ENCODE measurements at places on chromosomes 13 and 19.

DNA sequence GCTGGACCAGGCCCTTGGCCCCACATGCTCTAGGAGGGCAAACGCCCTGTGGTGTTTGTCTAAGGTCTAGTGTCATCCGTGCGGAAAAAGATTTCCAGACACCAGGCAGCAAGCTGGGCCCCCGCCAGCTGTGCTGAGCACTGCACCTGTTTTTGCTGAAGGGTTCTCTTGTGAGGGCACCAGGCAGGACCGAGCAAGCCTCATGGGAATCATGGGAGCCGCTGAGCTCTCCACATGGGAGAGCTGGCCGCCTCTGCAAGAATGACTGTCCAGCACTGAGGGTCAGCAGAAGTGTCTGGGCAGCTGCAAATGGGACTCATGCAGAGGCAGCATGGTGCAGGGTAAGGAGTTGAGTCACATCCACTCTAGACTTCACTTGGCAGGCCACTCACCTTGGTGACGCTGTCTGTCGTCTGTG, 12.0 kb downstream of the B3GNT8 start:
- no peak for DNase-seq

GRCh38 chr19:4738734-4739133, 15.1 kb upstream of the DPP9 start:
- DNase-seq, result no peak

- DNase-seq, result peak; percentile 7
These were observed 154.2 kb downstream of the LHFPL6 start for GRCh38 chr13:39448834-39449233.

DNA sequence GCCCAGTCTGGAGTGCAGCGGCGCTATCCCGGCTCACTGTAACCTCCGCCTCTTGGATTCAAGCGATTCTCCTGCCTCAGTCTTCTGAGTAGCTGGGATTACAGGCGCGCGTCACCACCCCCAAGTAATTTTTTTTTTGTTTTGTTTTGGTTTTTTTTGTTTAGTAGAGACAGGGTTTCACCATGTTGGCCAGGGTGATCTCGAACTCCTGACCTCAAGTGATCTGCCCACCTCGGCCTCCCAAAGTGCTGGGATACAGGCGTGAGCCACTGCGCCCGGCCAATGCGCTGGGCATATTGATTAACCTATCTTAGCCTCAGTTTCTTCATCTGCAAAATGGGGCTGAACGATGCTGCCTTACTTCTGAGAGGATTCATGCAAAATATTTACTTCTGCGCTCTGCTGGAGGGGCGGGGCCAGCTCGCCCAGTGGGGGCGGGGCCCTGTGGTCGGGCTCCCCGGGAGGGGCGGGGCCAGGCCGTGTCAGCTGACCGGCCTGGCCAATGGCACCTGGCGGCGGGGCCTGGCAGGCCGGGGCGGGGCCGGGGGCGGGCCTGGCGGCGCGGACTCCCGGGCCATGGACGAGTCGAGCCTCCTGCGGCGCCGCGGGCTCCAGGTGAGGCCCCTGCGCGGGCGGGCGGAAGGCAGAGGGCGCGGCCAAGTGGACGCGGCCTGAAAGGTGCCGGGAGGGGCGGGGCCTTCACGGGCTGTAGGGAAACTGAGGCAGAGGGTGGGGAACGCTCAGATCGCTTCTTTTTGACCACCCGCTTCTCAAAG, at the start of gene MAST3:
Gene MAST3, plus strand, starts transcription at position 562 of the 776 bp plus-strand sequence. Its CDS starts 15 bp downstream, at position 577.
- DNase-seq, result peak; percentile 87

DNA sequence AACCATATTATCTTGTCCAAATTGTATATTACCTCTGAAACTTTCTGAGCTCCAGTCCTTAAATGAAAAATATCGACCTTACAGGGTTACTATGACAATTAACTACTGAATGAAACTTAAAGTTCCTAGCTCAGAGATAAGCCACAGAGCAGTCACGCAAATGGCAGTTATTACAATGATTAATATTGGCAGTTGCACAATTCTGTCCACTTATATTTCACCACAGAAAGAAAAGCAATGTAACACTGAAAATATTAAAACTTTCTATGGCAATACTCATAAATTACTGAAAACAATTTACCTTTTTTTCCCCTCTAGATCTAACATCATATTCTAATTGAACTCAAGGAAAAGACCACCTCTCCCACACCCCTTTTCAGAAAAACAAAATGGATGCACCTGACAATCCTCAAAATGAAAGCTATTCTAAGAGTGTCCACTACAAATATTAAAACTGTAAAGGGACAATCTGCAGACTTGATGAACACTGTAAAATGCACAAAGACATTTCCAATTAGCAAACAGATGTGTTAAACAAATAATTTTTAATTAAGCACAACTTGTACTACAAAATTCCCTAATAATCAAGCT, 14.6 kb downstream of the LNX2 start:
- DNase-seq, result no peak

DNA sequence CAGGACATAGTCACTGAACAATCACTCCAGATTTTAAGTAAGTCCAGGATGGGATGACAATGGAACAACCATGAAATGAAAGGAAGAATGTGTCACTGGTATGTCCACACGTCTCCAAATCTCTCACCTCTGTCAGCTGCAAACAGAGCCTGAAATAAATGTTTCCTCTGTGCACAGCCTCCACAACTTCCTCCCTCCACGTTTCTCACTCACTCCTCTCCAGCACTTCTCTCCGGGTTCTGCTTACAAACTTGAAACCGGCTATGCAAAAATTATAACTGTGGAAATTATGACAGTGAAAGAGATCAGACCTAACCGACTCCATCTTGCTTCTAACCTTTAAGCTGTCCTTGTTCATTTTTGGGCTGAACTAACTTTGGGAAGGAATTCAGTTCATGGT, 35.0 kb upstream of the ALOX5AP start:
- DNase-seq, result no peak

- DNase-seq, result no peak
These were observed 1776.2 kb downstream of the PCDH9 start for GRCh38 chr13:65453982-65454381.

DNA sequence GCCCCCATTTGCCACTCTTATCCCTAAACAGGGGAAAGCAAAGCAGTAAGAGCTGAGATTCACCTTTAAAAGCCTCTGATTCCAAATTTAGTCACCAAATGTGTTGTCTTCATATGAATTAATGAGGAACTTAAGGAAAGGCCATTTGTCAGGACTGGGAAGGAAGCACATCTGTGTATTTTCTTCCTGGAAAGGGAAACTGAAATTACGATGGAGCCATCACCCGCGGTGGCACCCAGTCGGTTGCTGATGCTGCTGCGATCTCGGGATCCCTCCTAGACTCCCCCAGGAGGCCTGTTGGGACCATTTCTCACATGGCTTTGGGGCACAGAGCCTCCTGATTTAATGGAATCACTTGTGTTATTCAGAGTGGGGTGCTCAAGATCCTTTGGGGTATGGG, 7.4 kb upstream of the IL4I1 start:
- no peak for DNase-seq

- DNase-seq, result no peak
These were observed 1.4 kb upstream of the C2CD4C start for GRCh38 chr19:410243-410781.

GRCh38 chr19:2612619-2613249, 89.8 kb downstream of the GNG7 start:
- DNase-seq, result no peak

DNA sequence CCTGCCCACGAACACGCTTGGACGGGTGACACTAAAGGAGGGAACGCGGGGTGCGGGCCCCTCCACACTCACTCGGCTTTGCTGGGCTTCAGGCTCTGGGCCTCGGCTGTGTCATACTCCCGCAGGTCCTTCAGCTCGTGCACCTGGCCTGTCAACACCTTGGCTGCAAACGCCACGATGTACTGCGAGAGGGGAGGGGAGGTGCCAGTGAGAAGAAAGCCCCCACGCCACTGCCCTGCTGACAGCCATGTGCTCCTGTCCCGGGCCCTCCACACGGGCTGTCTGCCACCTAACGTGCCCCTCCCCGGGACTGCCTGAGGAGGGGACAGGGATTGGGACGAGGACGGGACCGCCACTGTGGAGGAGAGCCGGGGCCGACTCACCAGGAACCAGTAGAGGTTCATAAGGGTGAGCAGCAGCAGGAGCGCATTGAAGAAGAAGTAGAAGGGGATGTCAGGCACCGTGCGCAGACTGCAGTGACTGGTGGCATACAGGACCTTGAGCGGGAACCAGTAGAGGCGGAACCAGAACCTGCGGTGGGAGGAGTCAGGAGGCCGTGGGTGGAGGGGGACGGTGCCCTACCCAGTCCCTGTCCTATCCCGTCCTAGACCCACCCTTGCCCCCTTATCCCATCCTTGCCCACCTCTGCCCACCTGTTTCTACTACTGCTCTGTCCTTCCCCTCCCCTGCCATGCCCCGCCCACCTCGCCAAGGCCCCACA, 16.9 kb downstream of the CERS1 start:
- no peak for DNase-seq

DNA sequence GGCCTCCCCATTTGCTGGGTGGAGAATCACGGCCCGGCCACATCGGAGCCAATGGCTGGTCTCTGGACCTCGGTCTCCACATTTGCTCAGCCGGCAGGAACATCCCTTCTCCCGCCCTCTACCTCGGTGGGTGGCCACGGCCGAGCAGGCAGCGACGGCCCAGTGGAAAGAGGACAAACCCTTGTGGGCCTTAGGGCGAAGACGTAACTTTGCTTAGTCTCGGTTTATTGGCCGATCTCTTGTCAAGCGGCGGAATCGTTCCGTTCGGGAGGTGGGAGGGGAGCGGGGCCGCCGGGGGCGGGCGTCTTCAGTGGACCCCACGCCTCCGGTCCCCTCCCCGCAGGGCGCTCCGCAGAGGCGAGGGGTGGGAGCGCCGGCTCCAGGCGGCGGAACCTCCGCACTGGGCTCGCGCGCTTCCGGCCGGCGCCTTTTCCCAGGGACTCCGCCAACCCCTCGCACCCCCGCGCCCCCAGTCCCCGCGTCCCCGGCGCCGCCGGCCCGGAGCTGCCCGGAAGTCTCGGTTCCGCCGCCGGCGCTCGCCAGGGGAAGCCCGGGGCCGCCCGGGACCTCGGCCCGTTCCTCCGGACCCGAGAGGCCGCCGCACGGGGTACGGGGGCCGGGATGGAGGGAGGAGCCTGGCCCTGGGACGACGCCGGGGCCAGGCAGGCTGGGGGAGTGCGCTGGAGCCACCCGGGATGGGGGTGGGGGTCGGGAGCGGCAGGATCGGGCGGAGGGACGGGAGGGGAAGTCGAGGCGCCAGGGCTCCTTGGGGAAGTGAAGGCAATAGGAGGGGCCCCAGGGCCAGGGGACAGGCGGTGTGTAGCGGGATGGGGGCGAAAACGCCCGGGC, at the start of gene ZNF580:
Gene ZNF580, plus strand, starts transcription at position 426 of the 849 bp plus-strand sequence. CDS start 1,507 bp downstream, outside the sequence.
- DNase-seq, result peak; percentile 88

DNA sequence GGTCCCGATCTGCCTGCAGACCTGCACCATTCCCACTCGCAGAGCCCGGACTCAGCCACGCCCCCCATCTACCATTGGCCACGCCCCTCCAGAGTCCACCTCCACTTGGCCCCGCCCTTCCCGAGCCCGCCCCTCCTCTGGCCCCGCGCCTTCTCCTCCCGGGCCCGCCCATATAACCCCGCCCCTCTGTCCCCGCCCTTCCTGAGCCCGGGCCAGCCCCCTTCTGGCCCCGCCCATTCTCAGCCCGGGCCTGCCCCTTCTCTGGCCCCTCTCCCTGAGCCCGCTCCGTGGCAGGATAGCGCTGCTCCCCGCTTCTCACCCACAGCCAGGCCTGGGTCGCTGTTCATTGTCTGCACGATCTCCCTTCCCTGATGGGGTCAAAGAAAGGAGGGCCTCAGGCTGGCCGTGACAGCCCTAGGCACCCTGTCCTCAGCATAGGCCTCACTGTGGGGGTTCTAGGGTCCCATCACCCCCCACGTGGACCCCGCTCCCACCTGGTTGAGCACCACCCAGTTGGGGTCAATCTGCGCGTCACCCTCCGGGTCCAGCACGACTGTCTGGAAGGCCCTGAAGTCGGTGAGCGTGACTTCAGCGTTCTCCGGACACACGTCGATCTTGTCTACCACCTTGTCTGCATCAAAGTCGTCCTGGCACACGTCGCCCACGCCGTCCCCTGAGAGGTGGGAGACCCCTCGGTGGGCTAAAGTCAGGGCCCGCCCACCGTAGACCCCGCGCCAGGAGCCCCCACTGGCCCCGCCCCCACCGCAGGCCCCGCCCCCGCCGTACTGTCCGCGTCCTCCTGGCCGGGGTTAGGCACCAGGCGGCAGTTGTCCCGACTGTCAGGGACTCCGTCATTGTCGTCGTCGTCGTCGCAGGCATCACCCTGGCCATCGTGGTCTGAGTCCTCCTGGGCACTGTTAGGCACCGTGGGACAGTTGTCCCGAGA, 5.7 kb downstream of the COMP start:
- peak; percentile 73 for DNase-seq

DNA sequence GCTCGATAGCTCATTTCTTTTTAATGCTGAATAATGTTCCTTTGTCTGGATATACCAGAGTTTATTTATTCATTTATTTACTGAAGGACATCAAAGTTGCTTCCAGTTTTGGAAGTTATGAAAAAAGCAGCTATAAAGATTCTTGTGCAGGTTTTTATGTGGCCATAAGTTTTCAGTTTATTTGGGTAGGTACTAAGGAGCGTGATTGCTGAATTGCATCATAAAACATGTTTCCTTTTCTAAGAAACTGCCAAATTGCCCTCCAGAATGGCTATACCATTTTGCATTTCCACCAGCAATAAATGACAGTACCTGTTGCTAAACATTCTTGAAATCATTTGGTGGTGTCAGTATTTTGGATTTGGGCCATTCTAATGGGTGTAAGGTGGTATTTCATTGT, 1067.7 kb upstream of the SPRY2 start:
- no peak for DNase-seq

DNA sequence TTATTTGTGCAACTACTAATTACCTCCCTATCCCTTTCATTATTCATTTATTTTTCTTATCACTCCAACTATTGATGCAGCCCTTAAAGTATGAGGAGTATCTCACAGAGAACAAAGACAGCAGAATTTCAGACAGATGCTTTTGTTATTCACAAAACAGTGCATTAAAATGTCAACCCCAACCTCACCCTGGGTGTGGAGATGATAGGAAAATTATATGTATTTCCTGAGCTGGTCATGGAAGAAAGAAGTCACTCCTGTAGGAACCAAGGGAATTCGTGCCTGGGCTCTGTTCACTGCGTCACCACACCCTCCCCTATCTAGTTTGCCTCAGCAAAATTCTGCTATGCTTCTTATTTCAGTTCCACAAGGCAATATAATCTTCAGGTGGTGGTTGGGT, 315.5 kb downstream of the OXGR1 start:
- no peak for DNase-seq

- peak; percentile 66 for DNase-seq
These were observed 5.4 kb upstream of the NLRP7 start for GRCh38 chr19:54952591-54953344.

GRCh38 chr19:48752496-48753365, at the start of gene FUT1:
TSS of gene FUT1 (minus strand) at chr19:48752641. CDS start at chr19:48751281, 1,360 bp downstream.
- peak; percentile 43 for DNase-seq

Data from astrocyte of the hippocampus (primary cell).